ENCODE measurements at places on chromosomes 5 and 9. TPM values are rescaled to one million over a fixed set of nuclear protein-coding genes. Genes with fewer than 3 reads are reported as not detected.

DNA sequence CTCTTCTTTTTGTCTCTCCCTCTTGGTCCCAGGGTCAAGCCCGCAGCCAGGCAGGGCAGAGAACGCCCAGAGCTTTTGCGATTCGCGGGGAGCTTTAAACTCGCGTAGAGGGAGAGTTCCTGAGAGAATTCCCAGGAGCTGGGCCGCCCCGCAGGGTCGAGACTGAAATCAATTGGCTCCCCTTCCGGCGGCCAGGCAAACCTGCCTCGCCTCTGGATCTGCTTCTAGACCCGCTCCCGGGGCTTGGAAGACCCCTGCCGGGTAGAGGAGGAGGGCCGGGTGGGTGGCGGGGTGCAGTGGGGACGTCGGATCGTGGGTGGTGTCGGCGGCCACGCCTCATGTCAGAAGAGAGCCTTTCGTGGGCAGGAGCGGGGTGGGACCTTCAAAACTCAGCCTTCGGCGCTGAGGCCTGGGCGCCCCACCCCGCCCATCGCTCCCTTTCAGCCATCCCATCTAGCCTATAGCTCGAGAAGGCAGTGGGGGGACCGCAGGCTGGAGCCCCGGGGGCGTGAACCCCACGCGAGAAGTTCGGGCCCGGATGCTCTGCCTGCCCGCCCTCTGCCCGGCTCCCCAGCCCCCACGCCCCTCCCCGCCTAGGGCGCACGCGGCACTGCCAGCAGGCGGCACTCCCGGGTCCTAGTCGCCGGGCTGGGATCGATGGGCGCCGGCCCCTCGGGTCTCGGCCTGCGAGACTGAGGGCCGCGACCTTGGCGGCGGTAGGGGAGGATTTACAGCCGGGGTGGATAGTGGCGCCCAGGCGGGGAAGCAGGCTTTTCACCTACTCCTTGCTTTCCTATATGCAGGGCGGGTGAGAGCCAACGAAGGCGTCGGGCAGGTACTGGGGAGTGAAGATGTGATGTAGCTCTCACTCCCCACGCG lies 6.1 kb downstream of the PRDM6 start:
- H3K36me3 ChIP-seq: no peaks in the 10 kb centered on the region
- DNase-seq: peak; percentile 72
- peak overlapping the region; percentile 83 for H3K27ac ChIP-seq
- H3K27me3 ChIP-seq: no peaks in the 10 kb centered on the region
- H3K4me1 ChIP-seq: no peaks in the 10 kb centered on the region

- no peak overlapping the region for H3K27ac ChIP-seq
- H3K4me3 ChIP-seq: no peak overlapping the region
- H3K36me3 ChIP-seq: no peaks in the 10 kb centered on the region
- no peaks in the 10 kb centered on the region for H3K27me3 ChIP-seq
- no peaks in the 10 kb centered on the region for H3K4me1 ChIP-seq
- no peak for DNase-seq
These were observed 105.6 kb downstream of the ADAMTSL1 start for GRCh38 chr9:18579536-18579935.

GRCh38 chr5:65481171-65481581 lies 544 bp downstream of the ADAMTS6 start:
- H3K4me3 ChIP-seq: peak overlapping the region; percentile 56
- H3K27ac ChIP-seq: peak overlapping the region; percentile 90
- no peak for DNase-seq
- H3K36me3 ChIP-seq: no peaks in the 10 kb centered on the region
- no peaks in the 10 kb centered on the region for H3K27me3 ChIP-seq

GRCh38 chr5:64518793-64519192 lies 13.0 kb downstream of the RGS7BP start:
- no peaks in the 10 kb centered on the region for H3K36me3 ChIP-seq
- H3K27ac ChIP-seq: no peak overlapping the region

GRCh38 chr9:91200692-91201336 lies 160.9 kb downstream of the AUH start:
- H3K4me3 ChIP-seq: no peak overlapping the region
- H3K36me3 ChIP-seq: no peaks in the 10 kb centered on the region
- H3K27me3 ChIP-seq: no peaks in the 10 kb centered on the region
- H3K27ac ChIP-seq: no peak overlapping the region

PCDHA11 gene
- 0.41 TPM for total RNA-seq

CDKN2B gene
- 6.1 TPM for total RNA-seq

DNA sequence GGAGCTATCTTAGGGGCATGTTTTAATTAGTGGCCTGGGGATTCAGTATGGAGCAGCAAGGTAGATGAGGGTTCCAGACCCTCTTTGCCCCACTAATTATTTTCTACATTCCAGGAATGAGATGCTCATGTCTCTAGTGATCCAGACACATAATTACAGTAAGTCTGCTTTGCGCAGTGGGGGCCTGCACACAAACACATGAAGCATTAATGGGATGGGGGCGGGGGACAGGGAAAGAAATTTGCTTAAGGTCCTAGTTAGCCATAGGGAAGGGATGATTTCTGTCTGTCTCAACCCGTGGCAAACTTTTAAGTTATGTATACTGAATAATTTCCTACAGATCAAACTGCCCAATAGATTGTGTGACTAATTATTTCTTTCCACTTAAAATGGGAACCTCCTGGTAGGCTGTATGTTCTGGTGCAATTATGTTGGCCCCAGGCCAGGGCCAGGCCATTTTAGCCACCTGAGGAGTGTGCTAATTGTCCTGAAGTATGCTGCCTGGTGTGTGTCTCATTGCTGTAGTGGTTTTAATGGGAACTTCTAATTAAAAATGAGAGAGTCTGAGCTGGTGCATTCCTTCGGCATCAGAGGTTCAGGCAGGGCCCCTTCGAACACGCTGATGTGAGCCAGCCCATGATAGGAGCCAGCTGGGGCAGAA lies 134.4 kb downstream of the PTTG1 start:
- no peaks in the 10 kb centered on the region for H3K27me3 ChIP-seq
- no peak overlapping the region for H3K4me3 ChIP-seq
- no peaks in the 10 kb centered on the region for H3K4me1 ChIP-seq

GRCh38 chr9:94882966-94883641 lies 156.6 kb downstream of the AOPEP start:
- no peak for DNase-seq
- no peak overlapping the region for H3K4me3 ChIP-seq
- no peaks in the 10 kb centered on the region for H3K36me3 ChIP-seq
- peaks cover 7% of the 10 kb centered on the region for H3K4me1 ChIP-seq
- H3K27ac ChIP-seq: no peak overlapping the region

- H3K27me3 ChIP-seq: no peaks in the 10 kb centered on the region
- H3K4me3 ChIP-seq: no peak overlapping the region
- peaks cover 7% of the 10 kb centered on the region for H3K4me1 ChIP-seq
- no peak overlapping the region for H3K27ac ChIP-seq
- DNase-seq: no peak
These were observed 223.5 kb upstream of the TUT7 start for GRCh38 chr9:86577420-86578333.

DNA sequence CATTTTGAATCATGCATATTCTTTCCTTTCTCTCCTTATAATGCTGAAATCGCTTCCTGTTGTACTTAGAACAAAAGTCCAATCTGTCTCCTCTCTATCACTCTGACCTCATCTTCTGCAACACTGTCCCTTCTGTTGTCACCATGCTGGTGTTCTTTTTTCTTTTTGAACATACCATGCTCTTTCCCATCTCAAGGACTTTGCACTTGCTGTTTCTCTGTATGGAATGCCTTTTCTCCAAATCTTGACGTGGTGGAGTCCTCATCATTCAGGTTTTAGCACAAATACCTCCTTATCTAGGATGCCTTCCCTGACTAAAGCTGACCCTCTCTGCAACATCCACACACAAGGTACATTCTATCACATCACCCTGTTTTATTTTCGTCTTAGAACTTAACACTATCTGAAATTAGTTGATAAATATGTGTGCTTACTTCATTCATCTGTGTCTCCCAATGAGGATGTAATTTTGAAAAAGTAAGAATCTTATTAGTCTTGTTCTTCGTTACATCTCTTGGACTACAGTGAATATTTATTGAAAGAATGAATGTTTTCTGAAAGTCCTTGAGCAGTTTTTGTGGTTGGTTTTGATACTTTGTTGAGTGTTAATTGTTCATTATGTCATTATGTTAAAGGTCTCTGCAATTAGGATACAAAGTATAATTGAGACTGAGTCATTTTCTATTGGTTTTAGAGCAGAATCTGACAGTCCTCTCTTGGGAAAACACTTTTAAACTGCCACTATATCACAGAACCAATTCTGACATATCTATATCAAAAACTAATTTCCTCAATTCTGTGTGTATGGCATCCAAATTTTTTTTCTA lies 145.3 kb upstream of the RASA1 start:
- no peak overlapping the region for H3K27ac ChIP-seq
- no peak for DNase-seq
- H3K4me1 ChIP-seq: peaks cover 7% of the 10 kb centered on the region
- H3K27me3 ChIP-seq: peaks cover 5% of the 10 kb centered on the region

SLC24A2 gene
- 0.36 TPM for total RNA-seq

GRCh38 chr9:107881626-107882300 lies 392.2 kb upstream of the KLF4 start:
- no peak overlapping the region for H3K27ac ChIP-seq
- no peak for DNase-seq
- H3K36me3 ChIP-seq: no peaks in the 10 kb centered on the region
- no peaks in the 10 kb centered on the region for H3K27me3 ChIP-seq

DNA sequence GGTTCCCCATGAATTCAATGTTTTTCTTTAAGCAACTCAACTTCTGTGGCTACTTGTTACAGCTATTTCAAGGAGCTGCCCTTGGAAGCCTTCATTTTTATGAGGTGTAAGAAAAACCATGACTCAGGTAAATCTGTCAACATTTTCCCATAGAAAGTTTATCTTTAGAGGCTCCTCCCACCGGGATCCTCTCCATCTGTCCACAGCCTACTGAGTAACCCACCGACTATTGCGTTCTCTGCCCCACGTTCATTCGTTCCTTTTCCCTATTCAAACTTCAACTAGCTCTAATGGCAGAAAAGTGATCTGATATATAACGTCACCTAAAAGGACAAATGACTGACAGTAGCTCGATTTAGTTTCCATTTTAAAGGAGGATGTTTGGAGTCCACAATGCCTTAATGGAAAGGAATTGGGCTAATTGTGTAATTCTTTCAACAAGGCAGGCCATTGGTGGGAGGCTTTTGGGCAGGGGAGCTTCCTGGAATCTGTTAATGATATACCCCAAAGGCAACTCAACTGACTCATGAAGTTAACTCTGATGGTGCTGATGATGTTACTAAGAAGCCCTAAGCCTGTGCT lies 29.3 kb upstream of the NR3C1 start:
- H3K4me3 ChIP-seq: no peak overlapping the region
- H3K27me3 ChIP-seq: no peaks in the 10 kb centered on the region
- DNase-seq: no peak

RHOBTB3 gene
- total RNA-seq: 84.2 TPM

SLC6A7 gene
- not detected for total RNA-seq

GRCh38 chr9:107190061-107190935 lies 92.8 kb upstream of the RAD23B start:
- no peaks in the 10 kb centered on the region for H3K27me3 ChIP-seq
- H3K36me3 ChIP-seq: no peaks in the 10 kb centered on the region
- no peak for DNase-seq
- no peak overlapping the region for H3K27ac ChIP-seq

CTSV gene
- total RNA-seq: not detected

- H3K4me3 ChIP-seq: no peak overlapping the region
- DNase-seq: no peak
- H3K36me3 ChIP-seq: peaks cover 12% of the 10 kb centered on the region
- H3K4me1 ChIP-seq: peaks cover 4% of the 10 kb centered on the region
- no peaks in the 10 kb centered on the region for H3K27me3 ChIP-seq
- H3K27ac ChIP-seq: no peak overlapping the region
These were observed 43.1 kb downstream of the NDFIP1 start for GRCh38 chr5:142151436-142152383.

MEGF10 gene
- 3.6 TPM for total RNA-seq
